ENCODE measurements at places on chromosomes 7 and 10.

GRCh38 chr7:142934056-142934455, 510 bp upstream of the TRPV5 start:
- DNase-seq = no peak

GRCh38 chr7:30168835-30169573, 34.2 kb downstream of the MTURN start:
- no peak for DNase-seq

DNA sequence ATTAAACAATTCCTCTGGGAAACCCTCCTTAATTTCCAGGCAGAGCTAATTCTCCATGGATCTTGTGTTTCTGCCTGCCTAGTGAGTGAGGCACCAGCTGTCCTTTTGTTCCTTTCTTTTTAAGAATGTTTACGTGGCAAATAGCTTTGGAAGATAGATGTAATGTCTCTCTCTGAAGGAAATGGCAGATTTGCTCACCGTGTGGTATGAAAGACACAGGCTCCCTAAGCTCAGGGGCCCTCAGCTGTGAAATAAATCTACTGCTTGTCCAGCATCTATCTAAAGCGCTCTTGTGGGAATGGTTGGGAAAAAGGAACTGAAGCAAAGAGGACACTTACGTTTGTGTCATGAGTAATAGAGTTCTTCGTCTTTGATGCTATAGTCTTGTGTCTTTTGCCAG, 64.6 kb downstream of the FAS start:
- no peak for DNase-seq

GRCh38 chr10:42475168-42476098, 162.9 kb downstream of the ZNF33B start:
- no peak for DNase-seq
